NCI-H2029 treated with DMSO at 0.1 percent for 48 hours (cell line): ENCODE measurements at places on chromosomes 4 and X.

DNA sequence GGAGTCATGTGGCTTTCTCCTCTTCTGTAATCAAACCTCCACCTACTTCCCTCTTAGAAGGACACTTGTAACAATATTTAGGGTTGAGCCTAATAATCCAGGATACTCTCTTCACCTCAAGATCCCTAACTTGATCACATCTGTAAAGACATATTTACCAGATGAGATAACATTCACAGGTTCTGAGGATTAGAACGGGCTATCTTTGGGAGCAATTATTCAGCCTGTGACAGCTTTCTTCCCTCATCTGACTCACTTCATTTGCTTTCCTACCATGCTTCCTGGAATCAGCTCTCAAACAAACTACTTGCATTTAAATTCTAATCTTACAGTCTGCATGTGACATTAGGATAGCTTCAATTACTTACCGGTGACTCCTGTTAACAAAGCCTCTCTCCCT lies 133.5 kb upstream of the NDST3 start:
- no peak for DNase-seq

DNA sequence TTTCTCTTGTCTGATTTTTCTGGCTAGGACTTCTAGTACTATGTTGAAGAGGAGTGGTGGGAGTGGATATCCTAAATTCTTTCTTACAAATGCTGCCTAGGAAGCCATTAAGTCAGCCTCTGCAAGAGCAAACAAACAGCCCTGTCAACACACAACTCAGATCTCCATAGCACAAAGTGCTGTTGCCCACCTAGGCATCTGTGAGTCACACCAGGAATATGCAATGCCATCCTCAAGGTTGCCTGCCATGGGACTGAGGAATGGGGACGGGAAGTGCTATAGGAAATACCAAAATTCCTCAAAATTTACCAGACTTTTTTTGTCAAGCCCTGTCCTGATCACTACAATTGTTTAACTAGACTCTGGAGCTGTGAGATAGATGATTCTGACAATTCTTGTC lies 466.9 kb downstream of the FSTL5 start:
- no peak for DNase-seq

DNA sequence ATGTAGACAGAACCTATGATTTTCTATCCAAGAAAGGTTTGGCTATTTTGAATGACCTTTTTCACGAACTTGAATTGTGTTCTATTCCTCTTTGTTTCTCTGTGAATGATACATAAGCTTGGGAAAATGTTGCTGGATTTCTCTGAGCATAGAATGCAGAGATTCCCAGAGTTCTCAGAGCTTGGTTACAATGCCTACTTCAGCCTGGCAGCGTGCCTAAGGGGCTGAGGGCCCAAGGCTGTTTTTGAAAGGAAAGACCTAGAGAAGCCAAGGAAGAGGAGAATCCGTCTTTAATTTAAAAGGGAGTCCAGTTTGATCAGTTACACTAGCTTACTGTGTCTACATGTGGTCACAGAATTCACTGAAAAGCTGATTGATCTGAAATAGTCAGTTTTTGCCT lies 55.3 kb upstream of the CXorf51B start:
- no peak for DNase-seq

DNA sequence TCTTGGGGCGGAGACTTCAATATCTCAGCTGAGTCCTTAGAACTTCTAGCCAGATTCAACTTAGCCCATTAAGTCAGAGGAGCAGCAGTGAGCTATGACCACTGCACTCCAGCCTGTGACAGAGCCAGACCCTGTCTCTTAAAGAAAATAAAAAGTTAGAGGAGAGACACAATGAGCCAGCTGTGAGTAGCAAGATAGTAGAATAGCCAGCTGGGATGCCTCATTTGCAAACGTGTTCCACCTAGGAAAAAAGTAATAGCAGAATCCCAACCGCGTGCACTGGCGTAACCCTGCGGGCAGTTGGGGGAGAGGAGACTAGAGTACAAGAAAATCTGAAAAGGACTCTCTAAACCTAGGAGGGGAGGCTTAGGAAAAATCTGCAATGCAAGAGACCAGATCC lies 133.2 kb upstream of the ANXA3 start:
- no peak for DNase-seq

- DNase-seq: no peak
Measured at GRCh38 chrX:134186362-134187121, 50.4 kb upstream of the CCDC160 start.

- no peak for DNase-seq
Measured at GRCh38 chr4:70544279-70544868, 26.0 kb downstream of the AMTN start.

DNA sequence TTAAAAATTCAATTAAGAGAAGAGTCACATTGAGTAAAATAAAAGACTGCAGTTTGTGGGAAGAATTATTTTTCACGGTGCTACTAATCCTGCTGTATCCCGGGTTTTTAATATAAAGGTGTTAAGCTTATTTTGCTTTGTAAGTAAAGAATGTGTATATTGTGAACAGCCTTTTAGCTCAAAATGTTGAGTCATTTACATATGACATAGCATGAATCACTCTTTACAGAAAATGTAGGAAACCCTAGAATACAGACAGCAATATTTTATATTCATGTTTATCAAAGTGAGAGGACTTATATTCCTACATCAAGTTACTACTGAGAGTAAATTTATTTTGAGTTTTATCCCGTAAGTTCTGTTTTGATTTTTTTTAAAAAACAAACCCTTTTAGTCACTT lies 39.7 kb downstream of the IRS4 start:
- no peak for DNase-seq

- no peak for DNase-seq
Measured at GRCh38 chr4:53764761-53765490, 173.6 kb upstream of the LNX1 start.

DNA sequence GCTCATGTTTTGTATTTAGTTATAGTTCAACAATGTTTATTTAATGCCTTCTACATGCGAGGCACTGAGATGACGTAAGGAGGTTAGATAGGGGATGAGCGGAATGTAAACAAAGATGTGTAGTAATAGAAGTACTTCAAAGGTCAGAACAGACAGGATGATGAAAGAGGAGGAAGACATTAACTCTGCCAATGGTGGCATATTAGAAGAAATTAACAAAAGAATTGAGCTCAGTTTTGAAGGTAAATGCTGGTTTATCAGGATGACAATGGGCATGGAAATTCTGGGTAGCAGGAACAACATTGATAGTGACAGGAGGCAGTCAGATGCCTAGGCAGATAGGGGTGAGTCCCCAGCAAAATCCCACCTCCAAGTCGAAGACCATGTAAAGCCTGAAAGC lies 62.3 kb upstream of the PGRMC2 start:
- peak; percentile 70 for DNase-seq

- DNase-seq: no peak
Measured at GRCh38 chr4:174880001-174880400, 38.2 kb upstream of the ADAM29 start.

DNA sequence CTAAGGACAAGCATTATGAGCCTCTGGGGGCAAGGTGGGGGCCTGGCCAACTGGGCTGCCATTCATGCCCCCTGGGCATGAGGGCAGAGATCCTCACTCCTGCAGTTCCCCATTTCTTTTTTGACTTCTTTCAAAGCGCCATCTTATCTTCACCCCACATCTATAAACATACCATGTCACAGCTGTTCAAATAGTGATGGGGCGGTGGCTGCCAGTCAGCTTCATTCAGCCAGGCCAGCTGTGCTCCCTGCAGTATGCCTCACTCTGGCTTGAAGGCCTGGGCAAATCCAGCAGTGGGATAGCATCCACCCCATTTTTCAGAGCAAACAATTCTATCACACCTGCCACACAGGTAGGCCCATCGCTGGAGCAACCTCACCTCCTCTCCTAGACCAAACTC lies 85.5 kb downstream of the NHSL2 start:
- no peak for DNase-seq

DNA sequence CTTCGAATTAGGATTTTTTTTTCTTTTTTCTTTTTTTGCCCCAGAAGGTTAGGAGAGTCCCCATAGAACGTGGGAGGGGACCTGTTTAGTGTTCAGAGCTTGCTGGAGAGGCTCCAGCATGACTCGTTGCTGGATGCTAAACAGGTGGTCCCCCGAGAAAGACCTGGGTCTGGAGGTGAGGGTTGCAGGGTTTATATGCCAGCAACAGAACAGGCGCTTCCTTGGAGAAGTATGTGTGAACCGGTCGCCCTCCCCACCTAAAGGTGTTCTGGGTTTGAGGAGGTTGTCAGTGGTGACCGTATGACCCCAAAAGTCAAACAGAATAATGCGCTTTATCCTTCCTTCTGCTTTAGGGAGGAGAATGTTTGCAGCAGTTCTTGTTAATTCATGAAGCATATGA lies 52.1 kb upstream of the SHOX start:
- no peak for DNase-seq

GRCh38 chr4:9849538-9849920 lies 68.1 kb downstream of the DRD5 start:
- no peak for DNase-seq

DNA sequence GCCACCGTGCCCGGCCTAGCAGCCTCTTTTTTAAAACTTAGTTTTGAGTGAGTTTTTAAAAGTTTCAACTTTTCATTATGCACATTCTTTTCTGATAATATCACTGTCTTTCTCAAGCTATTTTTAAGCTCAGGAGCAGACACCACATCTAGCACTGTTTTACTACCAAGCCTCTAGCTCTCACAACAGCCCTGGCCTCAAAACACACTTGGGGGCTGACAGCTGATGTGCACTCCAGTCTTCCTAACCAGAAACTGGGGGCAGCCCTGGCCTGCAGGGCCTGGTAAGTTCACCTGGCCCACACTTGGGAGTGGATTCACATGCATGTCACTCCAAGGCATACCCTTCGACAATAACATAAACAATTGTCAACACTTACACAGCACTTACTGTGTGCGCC lies 34.0 kb downstream of the CENPU start:
- DNase-seq: no peak

DNA sequence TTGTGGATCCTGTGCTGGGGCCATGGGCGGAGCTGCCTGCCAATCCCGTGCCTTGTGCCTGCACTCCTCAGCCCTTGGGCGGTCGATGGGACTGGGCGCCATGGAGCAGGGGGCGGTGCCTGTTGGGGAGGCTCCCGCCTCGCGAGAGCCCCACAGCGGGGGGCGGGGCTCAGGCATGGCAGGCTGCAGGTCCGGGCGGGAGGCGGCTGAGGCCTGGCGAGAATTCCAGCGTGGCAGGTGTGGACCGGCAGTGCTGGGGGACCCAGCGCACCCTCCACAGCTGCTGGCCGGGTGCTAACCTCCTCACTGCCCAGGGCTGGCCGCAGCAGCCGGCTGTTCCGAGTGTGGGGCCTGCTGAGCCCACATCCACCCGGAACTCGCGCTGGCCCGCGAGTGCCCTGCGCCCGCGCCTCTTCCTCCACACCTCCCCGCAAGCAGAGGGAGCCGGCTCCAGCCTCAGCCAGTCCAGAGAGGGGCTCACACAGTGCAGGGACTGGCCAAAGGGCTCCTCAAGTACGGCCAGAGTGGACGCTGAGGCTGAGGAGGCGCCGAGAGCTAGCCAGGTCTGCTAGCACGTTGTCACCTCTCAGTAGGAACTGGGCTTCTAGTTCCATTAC lies 85.9 kb downstream of the GBA3 start:
- DNase-seq: no peak

GRCh38 chr4:152680988-152681603 lies 1.3 kb upstream of the TMEM154 start:
- DNase-seq: no peak

DNA sequence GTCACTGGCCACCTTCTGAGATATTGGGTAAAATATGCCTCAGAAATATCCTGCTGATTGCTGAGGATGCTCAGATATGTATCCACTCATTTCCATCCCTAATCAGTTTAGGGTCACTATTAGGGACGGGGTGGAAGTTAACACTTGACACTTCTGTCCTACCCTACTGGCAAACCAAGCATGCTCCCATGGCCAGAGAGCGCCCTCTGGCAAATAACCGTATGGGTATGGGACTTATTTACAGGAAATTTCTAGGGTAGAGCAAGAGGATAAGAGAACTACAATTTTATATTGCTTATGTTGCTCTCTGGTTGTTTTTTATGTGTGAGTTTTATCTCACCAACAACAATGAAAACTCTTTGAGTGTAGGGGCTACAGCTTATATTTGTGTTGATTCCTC lies 86.8 kb upstream of the TSPAN7 start:
- DNase-seq: no peak

DNA sequence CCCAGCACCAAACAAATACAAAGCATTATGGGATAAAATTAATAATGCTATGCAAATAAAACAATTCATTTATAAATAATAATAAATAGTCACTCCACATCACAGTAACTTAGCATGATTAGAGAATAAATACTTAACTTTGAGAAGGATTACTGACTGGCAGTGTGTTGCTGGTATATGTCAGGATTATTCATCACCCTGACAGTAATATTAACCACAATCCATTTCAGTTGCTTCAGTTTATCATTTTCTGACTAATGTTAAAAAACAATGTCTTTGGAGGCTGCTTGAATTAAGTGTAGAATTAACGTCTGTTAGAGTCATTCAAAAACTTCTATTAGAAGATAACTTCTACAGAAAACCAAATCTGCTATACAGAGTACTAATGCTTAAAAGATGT lies 124.1 kb upstream of the MAB21L2 start:
- DNase-seq: no peak

GRCh38 chr4:15400981-15401671 lies 26.7 kb upstream of the C1QTNF7 start:
- no peak for DNase-seq
